Stomach (tissue), 19 donors: ENCODE measurements at places on chromosomes 1 and 21.

DNA sequence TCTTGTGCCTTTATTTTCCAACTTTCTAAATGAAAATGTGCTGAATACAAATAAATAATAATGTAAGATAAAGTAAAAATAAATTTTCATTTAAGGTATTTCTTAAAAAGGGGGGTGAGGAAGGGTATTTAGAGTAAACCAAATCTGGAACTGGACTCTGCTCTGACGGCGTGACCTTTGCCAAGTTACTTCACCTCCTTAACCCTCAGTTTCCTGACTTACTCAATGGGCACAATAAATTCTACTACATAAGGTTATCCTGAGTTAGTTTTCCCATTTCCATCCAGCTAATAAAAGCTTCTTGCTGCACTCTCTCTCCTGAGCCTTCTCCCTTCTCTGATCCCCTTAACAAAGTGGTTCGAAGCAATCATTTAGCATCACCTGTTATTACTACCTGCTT lies 93.9 kb downstream of the NID1 start:
- H3K36me3 ChIP-seq = no peaks in the 10 kb centered on the region
- H3K27ac ChIP-seq = peak overlapping the region; percentile 78
- no peaks in the 10 kb centered on the region for H3K27me3 ChIP-seq
- H3K4me3 ChIP-seq = no peak overlapping the region

DNA sequence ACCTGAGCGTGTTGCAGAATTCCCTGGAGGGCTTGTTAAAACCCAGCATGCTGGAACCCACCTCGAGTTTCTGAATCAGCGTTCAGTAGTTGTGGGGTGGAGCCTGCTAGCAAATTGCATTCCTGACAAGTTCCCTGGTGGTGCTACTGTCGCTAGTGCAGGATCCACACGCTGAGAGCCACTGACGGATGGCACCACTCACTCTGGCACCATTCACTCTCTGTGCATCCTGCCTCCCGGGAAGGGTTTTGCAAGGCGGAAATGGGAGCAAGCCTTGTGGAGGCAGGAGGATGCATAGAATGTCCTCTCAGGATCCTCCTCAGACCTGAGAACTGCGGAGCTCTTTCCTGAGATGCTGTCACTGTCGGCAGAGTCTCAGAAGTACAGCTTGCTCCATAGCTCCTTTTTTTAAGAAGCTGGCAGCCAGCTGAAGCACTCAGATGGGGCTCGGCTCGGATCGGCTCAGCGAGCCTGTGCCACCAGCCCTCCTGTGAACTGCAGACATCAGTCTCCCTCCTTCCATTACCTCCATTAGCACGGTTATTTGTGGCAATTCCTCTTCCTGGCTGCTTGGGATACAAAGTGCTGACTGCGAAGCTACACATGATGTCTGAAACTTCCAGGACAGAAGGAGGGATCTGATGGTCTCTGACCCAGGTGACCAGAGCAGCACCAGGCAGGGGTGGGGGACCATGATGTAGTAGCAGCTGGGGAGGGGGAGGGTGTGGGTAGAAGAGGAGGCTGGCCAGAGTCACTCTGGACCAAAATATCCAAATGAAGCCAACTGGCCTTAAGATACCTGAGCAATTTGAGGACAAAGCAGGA lies 89.6 kb downstream of the C1orf94 start:
- no peaks in the 10 kb centered on the region for H3K4me1 ChIP-seq
- no peak overlapping the region for H3K4me3 ChIP-seq
- H3K27ac ChIP-seq = no peak overlapping the region
- H3K27me3 ChIP-seq = peaks cover 60% of the 10 kb centered on the region
- H3K36me3 ChIP-seq = no peaks in the 10 kb centered on the region

DNA sequence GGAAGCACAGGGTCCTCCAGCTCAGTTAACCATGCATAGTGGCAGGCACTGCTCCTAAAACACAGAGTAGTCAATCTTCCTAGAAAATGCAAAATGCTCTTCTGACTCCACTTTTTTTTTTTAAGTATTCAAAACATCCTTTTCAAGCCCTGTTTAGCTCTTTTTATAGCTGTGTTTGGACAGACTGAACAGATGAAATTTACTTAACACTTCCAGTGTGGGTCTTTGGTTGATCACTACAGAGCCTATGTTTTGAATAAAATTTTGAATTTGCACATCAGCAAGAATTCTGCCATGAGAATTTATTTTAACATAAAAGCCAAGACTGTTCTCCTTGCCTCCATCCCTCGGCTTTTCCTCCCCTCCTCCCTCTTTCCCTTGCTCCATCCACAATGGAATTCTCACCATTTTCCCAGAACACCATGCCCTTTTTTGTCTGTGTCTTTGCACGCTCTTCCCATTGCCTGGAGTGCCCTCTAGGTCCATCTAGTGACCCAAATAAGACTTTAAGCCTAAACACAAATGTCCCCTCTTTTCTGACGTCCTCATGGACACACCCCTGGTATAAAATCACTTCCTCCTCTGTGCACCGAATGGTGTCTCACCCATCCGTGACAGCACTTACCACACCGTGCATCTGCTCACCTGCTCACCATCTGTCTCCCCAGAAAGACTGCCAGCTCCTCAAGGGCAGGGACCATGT lies 24.0 kb upstream of the CPT2 start:
- no peaks in the 10 kb centered on the region for H3K27me3 ChIP-seq
- H3K36me3 ChIP-seq = no peaks in the 10 kb centered on the region
- no peak overlapping the region for H3K4me3 ChIP-seq
- peaks cover 41% of the 10 kb centered on the region for H3K4me1 ChIP-seq

DNA sequence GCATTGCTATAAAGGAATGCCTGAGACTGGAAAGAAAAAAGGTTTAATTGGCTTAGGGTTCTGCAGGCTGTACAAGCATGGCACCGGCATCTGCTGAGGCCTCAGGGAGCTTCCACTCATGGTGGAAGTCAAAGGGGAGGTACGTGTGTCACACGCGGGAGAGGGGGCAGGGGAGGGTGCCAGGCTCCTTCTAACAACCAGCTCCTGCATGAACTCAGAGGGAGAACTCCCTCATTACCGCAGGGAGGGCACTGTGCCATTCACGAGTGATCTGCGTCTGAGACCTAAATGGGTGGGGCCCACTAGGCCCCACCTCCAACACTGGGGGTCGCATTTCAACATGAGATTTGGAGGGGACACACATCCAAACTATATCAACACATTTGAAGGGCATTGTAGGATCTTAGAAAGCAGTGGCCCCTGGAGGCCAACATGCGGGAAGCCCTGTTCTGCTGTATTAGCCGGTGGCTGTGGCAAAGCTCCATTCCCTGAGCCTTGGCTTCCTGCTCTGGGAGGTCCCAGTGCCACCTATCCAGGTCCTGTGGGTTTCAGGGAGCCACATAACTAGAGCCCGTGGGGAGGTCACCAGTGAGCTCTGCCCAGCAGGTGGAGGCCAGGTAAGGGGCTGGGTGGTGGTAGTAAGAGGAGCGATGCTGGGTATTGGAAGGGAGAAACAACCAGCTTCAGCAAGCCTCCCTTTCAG lies 10.0 kb downstream of the WNT3A start:
- no peaks in the 10 kb centered on the region for H3K36me3 ChIP-seq
- H3K27me3 ChIP-seq = no peaks in the 10 kb centered on the region
- no peak overlapping the region for H3K27ac ChIP-seq
- DNase-seq = no peak
- no peak overlapping the region for H3K4me3 ChIP-seq
- H3K4me1 ChIP-seq = no peaks in the 10 kb centered on the region

DNA sequence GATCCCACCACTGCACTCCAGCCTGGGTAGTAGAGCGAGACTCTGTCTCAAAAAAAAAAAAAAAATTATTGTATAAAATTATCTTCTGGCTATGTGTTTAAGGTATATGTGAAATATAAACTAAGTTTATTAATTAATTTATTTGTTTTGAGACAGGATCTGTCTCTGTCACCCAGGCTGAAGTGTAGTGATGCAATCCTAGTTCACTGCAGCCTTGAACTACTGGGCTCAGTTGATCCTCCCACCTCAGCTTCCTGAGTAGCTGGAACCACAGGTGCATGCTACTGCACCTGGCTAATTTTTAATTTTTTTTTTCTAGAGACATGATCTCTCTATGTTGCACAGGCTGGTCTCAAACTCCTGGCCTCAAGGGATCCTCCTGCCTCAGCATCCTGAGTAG lies 67.9 kb downstream of the RD3 start:
- H3K36me3 ChIP-seq = no peaks in the 10 kb centered on the region
- no peak for DNase-seq
- H3K4me1 ChIP-seq = no peaks in the 10 kb centered on the region

DNA sequence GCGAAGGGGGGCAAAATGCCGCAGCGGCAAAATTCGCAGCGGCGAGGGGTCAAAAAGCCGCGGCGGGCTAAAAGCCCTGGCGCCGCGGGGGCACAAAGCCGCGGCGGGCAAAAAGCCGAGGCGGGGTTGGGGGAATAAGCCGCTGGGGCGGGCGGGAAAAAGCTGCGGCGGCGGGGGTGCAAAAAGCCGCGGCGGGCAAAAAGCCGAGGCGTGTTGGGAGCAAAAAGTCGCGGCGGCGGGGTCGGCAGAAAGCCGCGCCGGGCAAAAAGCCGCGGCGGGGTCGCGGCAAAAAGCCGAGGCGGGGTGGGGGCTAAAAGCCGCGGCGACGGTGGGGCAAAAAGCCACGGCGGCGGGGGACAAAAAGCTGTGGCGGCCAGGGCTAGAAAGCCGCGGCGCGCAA lies 3902.5 kb downstream of the SRGAP2C start:
- H3K4me1 ChIP-seq = no peaks in the 10 kb centered on the region
- no peaks in the 10 kb centered on the region for H3K36me3 ChIP-seq
- H3K4me3 ChIP-seq = no peak overlapping the region
- DNase-seq = no peak

DNA sequence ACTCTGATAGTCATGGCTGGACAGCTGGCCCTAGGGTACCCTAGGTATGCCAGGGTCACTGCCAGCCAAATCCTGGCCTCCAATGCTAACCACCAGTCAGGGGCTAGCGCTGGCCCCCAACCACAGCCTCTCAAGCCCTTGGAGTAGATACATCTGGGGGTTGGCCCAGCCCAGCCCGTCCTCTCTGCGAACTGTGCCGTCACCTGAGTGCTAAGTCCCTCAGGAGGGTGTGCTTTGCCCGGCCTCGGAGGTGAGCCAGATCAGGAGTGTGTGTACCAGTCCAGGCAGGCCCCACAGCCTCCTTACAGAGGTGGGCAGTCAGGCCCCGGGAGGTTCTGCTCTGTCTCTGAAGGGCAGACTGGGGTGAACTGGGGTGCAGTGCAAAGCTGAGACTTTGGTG lies 34.0 kb upstream of the DISP3 start:
- H3K4me3 ChIP-seq = no peak overlapping the region
- DNase-seq = no peak
- H3K36me3 ChIP-seq = no peaks in the 10 kb centered on the region
- H3K27me3 ChIP-seq = no peaks in the 10 kb centered on the region
- H3K27ac ChIP-seq = no peak overlapping the region

GRCh38 chr1:111469539-111469938 lies 4.2 kb upstream of the C1orf162 start:
- no peak overlapping the region for H3K4me3 ChIP-seq
- peaks cover 47% of the 10 kb centered on the region for H3K36me3 ChIP-seq
- no peak overlapping the region for H3K27ac ChIP-seq
- no peaks in the 10 kb centered on the region for H3K4me1 ChIP-seq
- H3K27me3 ChIP-seq = no peaks in the 10 kb centered on the region

- peak overlapping the region; percentile 70 for H3K27ac ChIP-seq
- H3K27me3 ChIP-seq = no peaks in the 10 kb centered on the region
- no peak overlapping the region for H3K4me3 ChIP-seq
- DNase-seq = no peak
- H3K4me1 ChIP-seq = peaks cover 41% of the 10 kb centered on the region
These were observed 19.7 kb downstream of the MRPL37 start for GRCh38 chr1:54219688-54220003.

DNA sequence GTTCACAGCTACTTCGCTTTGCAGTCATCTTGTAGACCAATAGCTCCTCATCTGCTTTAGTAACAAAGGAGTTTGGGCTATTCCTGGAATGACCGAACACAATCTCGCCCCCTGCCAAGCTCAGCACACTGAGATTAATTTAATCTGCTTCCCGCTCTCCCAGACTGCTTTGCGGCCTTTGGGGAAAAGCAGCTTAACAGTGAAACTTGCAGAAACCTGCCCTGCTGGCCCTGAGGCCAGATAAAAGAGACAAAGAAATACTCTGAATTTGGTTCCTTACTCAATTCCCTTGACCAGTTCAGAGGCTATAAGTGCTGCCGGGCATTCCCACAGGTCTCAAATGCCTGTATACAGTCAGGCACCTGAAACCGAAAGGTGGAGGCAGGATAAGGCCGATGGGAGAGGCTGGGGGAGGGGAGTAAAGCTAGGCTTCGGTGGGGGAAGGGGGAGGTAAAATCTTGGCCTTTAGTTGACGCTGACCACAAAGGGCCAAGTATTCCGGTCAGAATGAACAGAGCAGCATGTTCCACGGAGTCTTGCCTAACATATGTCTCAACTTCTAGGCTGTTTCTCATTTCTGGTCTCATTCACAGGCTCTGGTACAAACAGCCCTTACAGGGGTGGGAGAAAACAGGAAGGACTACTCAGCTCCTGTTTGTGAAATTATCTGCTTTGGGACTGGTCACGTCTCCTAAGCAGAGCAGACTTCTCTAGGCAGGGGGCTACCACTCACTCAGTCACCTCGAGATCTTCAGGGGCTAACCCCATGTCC lies 17.7 kb upstream of the A3GALT2 start:
- H3K36me3 ChIP-seq = peaks cover 16% of the 10 kb centered on the region
- H3K27me3 ChIP-seq = no peaks in the 10 kb centered on the region
- H3K4me3 ChIP-seq = no peak overlapping the region
- H3K4me1 ChIP-seq = peaks cover 99% of the 10 kb centered on the region

GRCh38 chr21:36388835-36389234 lies 3.6 kb downstream of the CHAF1B start:
- H3K4me3 ChIP-seq = no peak overlapping the region
- H3K27ac ChIP-seq = no peak overlapping the region
- no peaks in the 10 kb centered on the region for H3K36me3 ChIP-seq
- DNase-seq = no peak
- H3K4me1 ChIP-seq = peaks cover 15% of the 10 kb centered on the region

DNA sequence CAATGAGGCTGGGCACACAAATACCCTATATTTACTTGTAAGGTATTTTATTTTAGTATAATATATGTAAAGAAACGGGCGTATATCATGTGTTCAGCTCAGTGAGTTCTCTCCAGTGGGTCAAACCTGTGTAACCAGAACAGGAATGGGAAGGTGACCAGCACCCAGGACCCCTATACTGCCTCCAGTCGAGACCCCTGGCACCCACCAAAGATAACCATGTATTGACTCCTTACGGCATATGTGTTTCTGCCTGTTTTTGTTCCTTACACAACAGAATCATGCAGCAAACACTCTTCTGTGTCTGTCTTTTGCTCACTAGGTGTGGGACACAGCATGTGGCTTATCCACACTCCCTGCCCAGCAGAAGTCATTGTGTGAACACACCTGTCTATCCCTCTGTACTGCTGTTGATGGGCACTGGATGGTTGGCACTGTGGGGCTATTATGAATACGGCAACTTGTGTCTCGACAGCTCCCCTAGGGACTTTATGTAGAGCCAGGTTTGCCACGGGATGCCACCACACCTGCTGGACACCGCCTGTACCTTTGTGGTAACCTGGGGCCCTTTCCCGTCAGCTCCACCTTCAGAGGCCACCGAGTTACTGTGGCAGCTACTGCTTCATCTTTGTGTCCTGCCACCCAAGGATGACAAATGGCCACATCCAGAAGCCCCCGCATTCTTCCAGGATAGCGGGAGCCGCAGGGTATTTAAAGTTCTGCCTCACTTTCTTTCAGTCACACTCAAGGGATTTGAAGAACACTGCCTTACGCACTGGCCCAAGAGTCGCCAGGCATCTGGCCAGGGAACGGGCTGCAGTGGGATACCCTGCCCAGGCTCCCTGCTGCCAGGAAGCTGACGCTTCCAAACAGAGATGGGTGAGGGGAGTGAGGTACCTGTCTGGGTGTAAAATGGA lies 23.5 kb upstream of the C2CD2 start:
- H3K4me3 ChIP-seq = no peak overlapping the region
- no peaks in the 10 kb centered on the region for H3K27me3 ChIP-seq
- no peaks in the 10 kb centered on the region for H3K36me3 ChIP-seq
- DNase-seq = no peak
